Stimulated activated effector memory CD8-positive, alpha-beta T cell treated with anti-CD3 and anti-CD28 coated beads, Interleukin-12 subunit alpha, Interleukin-12 subunit beta, amount 100 ng/mL, for 72 hours (primary cell): ENCODE measurements at places on chromosomes 12 and 14.
A peak's percentile ranks its signal among the peaks of the same experiment; 100 is the strongest.

GRCh38 chr12:82479511-82479910 lies 121.2 kb downstream of the METTL25 start:
- DNase-seq: no peak

DNA sequence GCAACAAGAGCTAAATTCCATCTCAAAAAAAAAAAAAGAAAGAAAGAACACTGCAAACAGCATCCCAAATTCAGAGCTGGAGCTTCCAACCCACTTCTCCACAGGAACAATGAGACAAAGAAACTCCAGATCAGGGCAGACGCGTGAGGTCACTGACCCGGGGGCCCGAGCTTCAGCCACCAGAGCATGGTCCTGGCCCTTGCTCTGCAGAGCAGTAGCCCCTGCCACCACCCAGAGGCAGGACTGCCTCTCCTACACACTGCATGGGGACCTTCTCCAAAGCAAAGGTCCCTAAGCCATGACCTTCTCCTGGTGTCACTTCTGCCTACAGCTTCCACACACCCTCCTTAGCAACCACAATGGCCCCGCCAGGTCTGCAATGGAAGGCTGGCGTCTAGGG lies 53.1 kb downstream of the CCNK start:
- no peak for DNase-seq

- no peak for DNase-seq
Observed at GRCh38 chr14:101559624-101560533, 1.4 kb upstream of the DIO3 start.

DNA sequence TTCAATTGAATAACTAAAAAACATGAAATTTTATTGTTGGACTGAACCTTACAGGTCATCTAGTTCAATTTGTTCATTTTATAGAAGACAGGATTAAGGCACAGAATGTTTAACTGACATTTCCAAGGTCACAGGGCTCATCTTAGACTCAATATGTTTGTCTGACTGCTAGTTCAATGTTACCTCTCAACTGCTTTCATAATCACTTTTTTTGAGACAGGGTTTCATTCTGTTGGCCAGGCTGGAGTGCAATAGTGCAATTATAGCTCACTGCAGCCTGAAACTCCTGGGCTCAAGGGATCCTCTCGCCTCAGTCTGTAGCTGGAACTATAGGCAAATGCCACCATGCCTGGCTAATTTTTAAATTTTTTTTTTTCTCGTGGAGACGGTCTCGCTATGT lies 24.4 kb upstream of the ITGA5 start:
- DNase-seq: no peak

DNA sequence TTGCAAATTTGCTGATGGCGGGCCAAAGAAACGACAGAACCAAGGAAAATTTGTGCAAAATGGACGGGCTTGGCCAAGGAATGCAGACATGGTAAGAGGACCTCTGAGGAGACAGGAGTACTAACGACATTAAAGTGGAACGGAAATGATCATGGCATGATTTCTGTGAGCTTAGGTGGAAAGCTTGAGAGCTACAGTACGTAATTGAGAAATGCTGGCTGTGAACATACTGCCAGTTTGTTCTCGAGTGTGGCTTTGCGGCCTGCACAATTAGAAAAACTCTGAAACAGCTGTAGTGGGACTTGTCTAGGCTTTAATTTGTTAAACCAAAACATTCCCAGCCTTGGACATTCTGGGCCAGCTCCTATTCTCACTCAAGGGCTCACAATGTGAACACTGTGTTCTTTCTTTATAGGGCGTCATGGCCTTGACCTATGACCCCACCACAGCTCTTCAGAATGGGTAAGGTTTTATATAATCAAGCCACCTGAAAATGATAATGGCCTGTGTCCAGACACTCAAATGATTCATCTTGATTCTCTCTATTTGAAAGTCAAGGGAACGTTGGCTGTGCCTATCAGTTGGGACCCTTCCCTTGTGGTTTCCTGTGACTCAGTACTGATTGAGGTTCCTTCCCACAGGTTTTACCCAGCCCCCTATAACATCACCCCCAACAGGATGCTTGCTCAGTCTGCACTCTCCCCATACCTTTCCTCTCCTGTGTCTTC lies 48.5 kb downstream of the BAZ2A start:
- peak; percentile 70 for DNase-seq

GRCh38 chr14:92792885-92793284 lies 1.2 kb upstream of the GOLGA5 start:
- no peak for DNase-seq

DNA sequence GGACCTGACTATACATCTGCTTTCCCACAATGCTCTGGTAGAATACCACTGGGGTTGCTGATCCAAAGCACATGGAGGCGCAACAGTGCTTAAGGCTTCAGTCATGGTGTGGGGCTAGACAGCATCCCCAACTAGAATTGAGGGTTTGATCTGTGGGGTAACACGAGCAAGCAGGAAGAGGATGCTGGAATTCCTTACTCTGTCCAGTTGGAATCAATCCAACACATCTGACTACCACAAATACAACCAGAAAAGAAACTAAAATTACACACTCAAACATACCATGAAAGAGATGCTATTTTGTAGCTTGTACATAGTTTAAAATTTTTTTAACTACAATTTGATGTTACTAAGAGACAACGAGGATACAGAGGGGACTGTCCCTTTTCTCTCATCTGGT lies 40.4 kb upstream of the GTF2A1 start:
- DNase-seq: no peak

DNA sequence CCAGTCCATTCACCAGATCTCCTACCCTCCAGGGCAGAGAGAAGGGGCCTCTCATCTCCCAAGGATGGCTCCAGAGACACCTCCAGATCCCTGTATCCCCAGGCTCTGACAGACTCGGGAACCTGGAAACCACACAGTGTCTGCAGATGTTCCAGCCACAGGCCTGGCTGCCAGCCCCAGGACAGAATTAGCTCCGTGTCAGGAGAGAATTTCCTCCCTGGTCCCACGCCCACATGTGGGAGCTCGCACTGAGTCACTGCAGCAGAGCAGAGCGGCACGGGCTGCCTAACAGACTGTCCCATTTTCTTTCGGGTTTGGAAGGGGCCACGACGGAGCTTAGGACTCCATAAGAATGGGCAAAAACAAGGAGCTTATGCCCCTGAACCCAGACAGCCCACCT lies 33.6 kb downstream of the CMKLR1 start:
- DNase-seq: no peak

DNA sequence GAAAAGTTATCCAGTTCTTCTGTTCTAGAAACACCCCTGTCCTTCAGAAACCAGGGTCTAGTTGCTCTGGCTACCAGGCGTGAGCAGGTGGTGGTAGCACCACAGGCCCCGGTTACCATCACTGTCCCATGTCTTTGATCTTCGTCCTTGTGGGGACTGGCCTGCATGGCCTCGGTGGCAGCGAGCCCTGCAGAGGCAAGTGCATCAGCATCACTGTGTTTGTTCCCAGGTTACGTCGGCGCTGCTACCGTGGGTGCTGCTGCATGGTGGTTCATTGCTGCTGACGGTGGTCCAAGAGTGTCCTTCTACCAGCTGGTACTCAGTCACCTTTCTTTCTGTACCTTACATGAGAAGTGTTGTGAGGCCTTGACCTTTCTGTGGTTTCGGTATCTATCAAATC lies 58.9 kb downstream of the ANAPC7 start:
- no peak for DNase-seq

DNA sequence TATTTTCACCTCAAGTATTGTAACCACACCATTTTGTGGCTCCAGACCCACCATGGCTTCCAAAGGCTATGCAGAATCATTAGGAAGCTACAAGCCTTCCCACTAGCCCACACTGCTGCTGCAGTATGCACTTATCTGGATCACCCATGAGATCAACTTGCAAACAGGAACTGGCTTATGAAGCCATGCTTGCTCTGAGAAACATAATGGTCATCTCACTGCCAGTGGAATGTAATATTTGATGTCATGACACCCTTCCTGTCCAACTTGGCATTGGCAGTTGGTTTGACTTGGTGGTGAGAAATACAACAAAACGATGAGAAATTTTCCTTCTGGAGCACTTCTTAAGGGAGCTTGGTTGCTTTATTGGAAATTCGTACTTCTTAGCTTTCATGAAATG lies 69.3 kb upstream of the FRMD6 start:
- DNase-seq: no peak

- DNase-seq: no peak
Observed at GRCh38 chr12:65518771-65519170, 240.3 kb downstream of the MSRB3 start.
